ENCODE measurements at places on chromosomes 3 and 15.

- DNase-seq, result no peak
These were observed 24.0 kb upstream of the BSN start for GRCh38 chr3:49530231-49530630.

GRCh38 chr3:196774848-196775422 is 35.3 kb downstream of the PAK2 start:
- DNase-seq, result no peak

- no peak for DNase-seq
These were observed 42.9 kb downstream of the TNFAIP8L3 start for GRCh38 chr15:51051776-51052175.

- no peak for DNase-seq
These were observed 279.2 kb upstream of the KCNH8 start for GRCh38 chr3:18868911-18869689.
